ENCODE measurements at places on chromosomes 7 and 10. TPM values are rescaled to one million over a fixed set of nuclear protein-coding genes. Genes with fewer than 3 reads are reported as not detected.

DNA sequence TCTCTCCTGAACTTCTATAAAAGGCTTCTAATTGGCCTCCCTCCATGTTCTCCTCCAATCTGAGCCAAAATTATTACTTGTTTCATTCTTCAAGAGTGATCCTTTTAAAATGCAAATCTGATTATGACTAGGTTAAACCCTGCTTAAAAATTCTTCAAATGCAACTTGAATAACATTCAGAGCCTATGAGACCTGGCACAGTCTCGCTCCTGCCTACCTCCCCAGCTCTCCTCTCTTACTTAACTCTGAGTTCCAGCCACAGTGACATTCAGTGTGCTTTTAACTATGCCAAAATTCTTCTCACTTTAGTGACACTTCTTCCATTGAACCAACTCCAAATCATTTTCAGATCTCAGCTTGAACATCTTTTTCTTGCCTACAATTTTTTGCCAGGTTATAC is 68.8 kb downstream of the TMEM168 start:
- DNase-seq, result no peak

Gene BET1
- total RNA-seq, result 38.3 TPM

DNA sequence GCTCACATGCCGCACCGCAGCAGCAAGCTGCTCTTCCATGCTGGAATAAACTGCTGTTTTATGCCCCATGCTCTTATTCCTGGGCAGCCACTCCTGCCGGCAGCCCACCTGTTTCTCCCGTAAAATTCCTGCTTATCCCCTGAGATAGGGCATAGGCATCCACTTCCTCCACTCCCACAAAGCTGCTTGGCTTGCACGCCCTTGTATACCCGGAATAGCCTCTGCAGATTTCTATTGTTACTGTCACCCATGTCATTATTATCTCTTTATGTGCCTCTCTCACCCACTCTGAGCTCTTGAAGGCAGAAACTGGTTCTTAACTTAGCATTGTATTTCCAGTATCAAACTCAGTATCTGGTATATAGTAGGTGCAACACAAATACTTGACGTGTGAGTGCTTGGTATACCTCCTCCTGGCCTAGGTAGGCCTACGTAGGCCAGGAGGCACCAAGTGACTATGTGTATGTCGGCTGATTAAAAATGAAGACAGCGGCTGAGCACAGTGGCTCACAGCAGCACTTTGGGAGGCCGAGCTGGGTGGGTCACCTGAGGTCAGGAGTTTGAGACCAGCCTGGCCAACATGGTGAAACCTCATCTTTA is 193.4 kb downstream of the CCDC3 start:
- no peak for DNase-seq

- no peak for DNase-seq
Measured at GRCh38 chr7:18040196-18040595, 12.6 kb upstream of the PRPS1L1 start.

Gene SFTPA1
- total RNA-seq, result not detected

- DNase-seq, result peak; percentile 80
Measured at GRCh38 chr10:68086910-68087684, 12.0 kb upstream of the HERC4 start.

Gene CALML5
- total RNA-seq, result not detected

GRCh38 chr7:132035517-132036362 is 479.3 kb upstream of the PODXL start:
- no peak for DNase-seq

Gene H2BK1
- total RNA-seq, result not detected

- DNase-seq, result no peak
Measured at GRCh38 chr10:60679388-60679990, 98.8 kb upstream of the CDK1 start.

DNA sequence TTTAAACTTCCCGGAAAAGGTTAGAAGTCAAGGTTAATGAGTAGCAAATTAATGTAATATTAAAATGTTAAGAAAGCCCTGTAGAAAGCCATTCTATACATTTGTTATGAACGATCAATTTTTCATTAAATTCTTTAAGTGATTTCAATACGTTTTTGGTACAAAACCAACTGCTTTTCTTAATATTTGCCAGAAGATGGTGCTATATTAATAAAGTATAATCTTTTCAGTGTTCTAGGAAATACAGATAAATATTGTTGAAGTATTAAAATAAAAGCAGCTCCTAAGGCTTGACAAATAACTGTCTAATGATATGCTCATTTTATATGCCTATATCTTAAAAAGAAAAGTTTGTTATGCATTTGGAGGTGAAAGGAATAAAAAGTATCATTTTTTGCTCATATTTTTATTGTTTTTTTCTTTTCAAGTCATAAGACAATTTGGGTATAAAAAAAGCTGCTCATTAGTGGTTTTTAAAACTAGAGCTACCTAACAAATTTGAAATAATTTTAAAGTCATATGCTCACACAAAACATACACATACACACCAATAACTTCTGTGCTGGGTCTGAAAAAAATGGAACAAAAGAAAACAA is 130.3 kb upstream of the POT1 start:
- peak; percentile 16 for DNase-seq

DNA sequence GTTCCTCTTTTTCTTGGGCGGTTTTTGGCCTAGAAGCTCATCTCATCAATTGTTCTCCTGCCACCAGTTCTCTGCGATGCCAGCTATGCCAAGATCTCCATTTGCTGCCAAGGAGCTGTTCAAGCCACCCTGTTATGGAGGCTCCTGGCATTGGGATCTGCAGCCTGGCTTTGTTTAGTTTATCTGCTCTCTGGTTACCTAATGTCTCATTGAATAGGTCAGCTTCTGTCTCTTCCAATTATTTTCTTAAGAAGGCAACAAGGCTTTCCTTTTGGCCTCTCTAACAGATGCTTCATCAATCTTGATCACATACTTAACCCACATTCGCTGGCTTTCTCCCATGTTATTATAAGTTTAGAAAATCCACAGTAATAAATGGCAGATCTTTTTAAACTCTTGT is 20.6 kb upstream of the SDK1 start:
- DNase-seq, result no peak

Data from NCI-H460 (cell line).